ENCODE measurements at places on chromosomes 6 and 20.

DNA sequence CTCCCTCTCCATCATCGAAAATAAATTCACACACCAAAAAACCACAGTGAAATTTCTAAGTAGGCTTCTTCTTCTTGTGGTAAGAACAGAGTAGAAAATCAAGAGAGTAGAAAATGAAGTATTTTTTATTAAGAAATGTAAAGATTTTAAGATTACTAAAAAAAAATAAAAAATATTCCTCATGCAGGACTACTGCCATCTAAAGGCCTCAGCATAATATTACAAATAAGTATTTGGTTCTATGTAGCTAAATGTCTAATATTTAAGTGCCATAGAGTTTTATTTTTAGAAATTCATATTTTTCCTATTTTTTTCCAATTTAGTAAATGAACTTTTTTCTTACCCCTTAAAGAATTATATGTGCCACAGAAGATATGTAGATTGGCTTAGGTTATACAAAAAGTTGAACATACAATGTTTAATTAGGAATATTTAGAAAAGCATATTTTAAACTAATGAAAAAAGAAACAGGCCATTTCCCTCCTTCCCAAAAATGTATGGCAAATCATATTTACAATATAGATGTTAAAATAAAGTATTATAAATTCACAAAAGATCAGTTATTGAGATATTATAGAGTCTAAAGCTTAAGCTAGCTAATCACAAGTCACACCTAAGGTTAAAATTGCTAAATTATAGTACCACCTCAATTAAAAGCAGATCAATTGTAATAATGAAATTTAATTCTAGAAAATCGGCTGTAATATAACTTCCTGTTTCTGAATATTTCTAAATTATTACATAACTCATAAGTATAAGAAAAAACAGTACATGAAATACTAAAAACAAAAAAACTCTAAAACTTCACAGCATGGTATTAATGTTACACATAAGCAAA lies 3.5 kb upstream of the NT5DC1 start:
- DNase-seq = no peak

DNA sequence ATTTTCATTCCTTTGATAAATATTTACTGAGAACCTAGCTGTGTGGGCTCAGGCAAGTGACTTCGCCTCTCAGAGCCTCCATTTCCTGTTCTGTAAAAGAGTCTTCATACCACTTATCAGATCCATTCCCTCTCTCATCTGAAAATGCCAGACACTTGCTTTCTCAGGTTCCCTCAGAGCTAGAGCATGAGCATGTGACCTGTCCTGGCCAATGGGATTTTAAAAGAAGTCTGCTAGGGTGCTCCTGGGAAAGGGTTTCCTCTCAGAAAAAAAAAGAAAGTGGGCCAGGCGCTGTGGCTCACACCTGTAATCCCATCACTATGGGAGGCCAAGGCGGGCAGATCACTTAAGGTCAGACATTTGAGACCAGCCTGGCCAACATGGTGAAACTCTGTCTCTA lies 5.3 kb downstream of the KCNB1 start:
- no peak for DNase-seq

GRCh38 chr6:143258945-143259344 lies 191.6 kb downstream of the ADAT2 start:
- no peak for DNase-seq

GRCh38 chr6:37861452-37861851 lies 41.9 kb downstream of the ZFAND3 start:
- no peak for DNase-seq

- no peak for DNase-seq
Observed at GRCh38 chr20:36585410-36586125, 12.2 kb downstream of the TGIF2 start.

GRCh38 chr6:163325390-163325784 lies 89.1 kb upstream of the QKI start:
- no peak for DNase-seq

GRCh38 chr20:41900201-41900691 lies 282.1 kb upstream of the CHD6 start:
- no peak for DNase-seq

- peak; percentile 42 for DNase-seq
Observed at GRCh38 chr6:44475779-44476434, 88.4 kb downstream of the CDC5L start.
